Activated T-helper 2 cell treated with anti-CD3 and anti-CD28 coated beads, Interferon-gamma antibody, Interleukin-2, Interleukin-4, amounts not matched to agents 10 μg/mL and 5 μg/mL and 100 μg/mL, durations not matched to agents 14 hours and 24 hours and 36 hours (primary cell): ENCODE measurements at places on chromosomes 12 and 14. TPM values are rescaled to one million over a fixed set of nuclear protein-coding genes. Genes with fewer than 3 reads are reported as not detected.

Gene CLEC7A
- not detected in 2 replicates for total RNA-seq

Gene TAC3
- not detected in 2 replicates for total RNA-seq

Gene KLRC3
- not detected in 2 replicates for total RNA-seq

DNA sequence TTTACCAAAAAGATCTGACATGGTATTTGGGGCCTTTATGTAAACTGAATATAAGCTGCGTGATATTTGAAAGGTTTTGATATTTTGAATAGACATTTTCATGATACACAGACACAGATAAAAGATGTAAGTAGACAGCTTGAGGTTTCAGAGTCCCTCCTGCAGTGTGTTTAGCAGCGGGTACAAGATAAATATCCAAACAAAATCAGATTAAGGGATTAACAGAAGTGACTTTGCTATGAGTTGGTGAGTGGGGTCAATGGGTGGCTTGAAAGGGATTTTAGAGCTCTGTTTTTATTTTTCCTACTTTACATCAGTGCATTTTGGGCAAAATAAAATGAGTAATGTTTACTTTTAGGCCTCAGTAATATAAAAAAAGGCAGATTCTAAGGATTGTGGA is 84.1 kb downstream of the IGF1 start:
- H3K27ac ChIP-seq, result no peak overlapping the region
- DNase-seq, result no peak
- H3K27me3 ChIP-seq, result peaks cover 20% of the 10 kb centered on the region
- H3K4me1 ChIP-seq, result peaks cover 2% of the 10 kb centered on the region
- H3K36me3 ChIP-seq, result no peaks in the 10 kb centered on the region

- no peak overlapping the region for H3K4me3 ChIP-seq
- DNase-seq, result no peak
- H3K27me3 ChIP-seq, result no peaks in the 10 kb centered on the region
These were observed 54.6 kb upstream of the DICER1 start for GRCh38 chr14:95211721-95212504.
